A549 (cell line): ENCODE measurements at places on chromosomes 5 and 9. TPM values are rescaled to one million over a fixed set of nuclear protein-coding genes. Genes with fewer than 3 reads are reported as not detected.
A peak's percentile ranks its signal among the peaks of the same experiment; 100 is the strongest.

The C5orf63 gene
- 4.1 to 5.4 TPM (median 4.6 TPM) in 3 replicates for polyA plus RNA-seq

The COL5A1 gene
- polyA plus RNA-seq: 50.7 to 72.3 TPM (median 67.5 TPM) in 3 replicates

The ORM2 gene
- polyA plus RNA-seq: not detected in 3 replicates

- DNase-seq: no peak
These were observed 217.3 kb upstream of the KLF4 start for GRCh38 chr9:107706701-107707427.

DNA sequence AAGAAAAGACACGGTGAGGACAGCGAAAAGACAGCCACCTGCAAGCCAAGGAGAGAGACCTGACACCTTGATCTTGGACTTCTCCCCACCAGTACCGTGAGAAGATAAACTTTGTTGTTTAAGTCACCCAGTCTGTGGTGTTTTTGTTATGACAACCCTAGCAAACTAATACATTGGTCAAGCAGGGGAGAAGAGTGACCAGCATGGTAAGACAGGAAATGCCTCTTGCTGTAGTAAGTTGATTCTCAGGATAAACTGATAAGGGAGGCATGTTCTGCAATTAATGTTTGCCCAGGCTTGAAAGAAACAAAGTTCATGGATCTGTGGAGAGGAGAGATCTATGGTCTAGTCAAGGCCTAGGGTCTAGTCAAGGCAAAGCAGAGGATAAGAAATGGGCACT is 801.2 kb downstream of the MAT2B start:
- DNase-seq: no peak

DNA sequence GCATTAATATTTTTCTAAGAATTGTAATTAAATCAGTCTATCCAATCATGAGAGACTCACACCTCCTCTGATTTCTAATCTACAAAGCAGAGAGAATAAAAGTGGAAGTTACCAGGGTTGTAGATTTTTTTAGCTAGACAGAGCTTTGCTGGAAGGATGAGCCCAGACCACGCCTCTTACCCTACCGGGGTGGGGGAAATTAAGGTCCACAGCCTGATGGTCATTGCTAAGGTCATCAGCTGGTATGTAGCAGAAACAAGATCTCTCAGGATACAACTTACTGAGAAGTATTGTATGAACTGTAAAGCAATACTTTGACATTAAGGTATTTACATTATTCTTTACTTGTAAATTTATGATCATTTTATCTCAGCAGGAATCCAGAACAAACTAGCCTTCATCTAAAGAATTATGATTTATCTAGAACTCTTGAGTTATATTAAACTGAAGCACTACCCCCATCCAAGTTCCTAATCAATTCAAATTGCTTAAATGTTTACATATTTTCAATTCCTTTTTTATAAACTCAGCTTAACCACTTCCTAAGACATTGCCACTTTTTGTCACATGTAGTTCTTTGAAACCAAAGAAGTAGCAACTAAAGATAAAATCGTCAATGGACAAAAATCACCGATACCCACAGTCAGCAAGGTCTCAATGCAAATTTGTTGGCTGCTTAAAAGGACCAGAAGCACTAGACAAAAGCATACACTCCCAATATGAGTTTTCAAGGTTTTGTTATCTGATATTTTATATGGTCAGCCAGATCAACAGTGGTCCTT is 225.8 kb upstream of the DAPK1 start:
- DNase-seq: no peak

- no peak for DNase-seq
These were observed 227.4 kb downstream of the ESM1 start for GRCh38 chr5:54758038-54758437.

DNA sequence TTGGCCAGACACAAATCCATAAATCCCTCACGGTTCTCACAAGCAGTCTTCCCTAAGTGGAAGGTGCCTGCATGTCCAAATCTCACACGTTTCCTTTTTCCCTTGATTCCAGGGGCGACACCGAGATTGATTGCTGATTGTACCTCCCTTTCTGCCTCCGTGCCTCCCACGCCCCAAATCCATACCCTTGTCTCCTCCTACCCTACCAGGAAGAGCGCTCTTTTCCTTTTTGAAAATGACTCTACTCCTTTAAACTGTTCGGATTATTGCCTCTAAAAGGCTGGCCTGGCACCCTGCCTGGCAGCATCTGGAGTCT is 4.5 kb downstream of the STC2 start:
- DNase-seq: no peak

The SPACA9 gene
- 3.6 to 4.7 TPM (median 3.7 TPM) in 3 replicates for polyA plus RNA-seq

The SPATA24 gene
- 6.9 to 7.5 TPM (median 7.0 TPM) in 3 replicates for polyA plus RNA-seq

The NR2F1-AS1 gene
- polyA plus RNA-seq: 3.5 to 5.5 TPM (median 5.4 TPM) in 3 replicates

The SV2C gene
- not detected in 3 replicates for polyA plus RNA-seq

- peak; percentile 5 for DNase-seq
These were observed 112.7 kb downstream of the RORB start for GRCh38 chr9:74609671-74610405.

The SPATA6L gene
- polyA plus RNA-seq: 0.99 to 1.6 TPM (median 1.2 TPM) in 3 replicates

- DNase-seq: no peak
These were observed 72.6 kb downstream of the PALM2AKAP2 start for GRCh38 chr9:109852556-109852955.

DNA sequence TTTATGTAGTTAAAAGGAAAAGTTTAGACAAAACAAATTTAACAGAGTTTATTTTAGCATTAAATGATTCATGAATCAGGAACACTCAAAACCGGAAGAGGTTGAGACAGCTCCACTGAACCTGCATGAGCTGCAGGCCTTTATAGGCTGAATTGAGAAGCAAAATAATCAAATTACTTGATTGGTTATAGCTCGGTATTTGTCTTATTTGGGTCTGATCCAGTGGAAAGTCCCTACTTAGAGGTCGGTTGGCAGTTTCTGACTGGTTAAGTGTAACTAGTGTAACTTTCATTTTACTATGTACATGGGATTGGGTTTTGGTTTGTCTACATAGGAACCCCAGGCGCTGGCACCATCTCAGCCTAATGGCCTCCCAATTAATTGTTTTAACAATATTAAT is 74.1 kb upstream of the PIK3R1 start:
- no peak for DNase-seq

DNA sequence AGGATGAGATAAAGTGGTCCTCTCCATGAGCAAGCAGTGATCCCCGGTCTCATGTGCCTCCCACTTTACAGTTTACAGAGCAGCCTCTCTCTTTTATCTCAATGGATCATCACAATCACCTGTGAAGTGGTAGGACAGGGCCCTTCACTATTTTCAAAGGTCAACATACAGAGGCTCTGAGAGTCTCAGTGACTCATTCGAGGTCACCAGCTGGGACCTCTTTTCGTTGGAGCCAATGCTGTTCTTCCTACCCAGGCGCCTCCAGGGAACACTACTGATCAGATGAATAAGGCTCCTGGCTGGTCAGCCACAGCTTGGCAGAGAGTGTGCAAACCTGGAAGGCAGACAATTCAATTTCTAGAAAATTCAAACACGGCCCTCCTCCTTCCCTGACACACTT is 16.6 kb downstream of the GGTA1 start:
- DNase-seq: no peak

DNA sequence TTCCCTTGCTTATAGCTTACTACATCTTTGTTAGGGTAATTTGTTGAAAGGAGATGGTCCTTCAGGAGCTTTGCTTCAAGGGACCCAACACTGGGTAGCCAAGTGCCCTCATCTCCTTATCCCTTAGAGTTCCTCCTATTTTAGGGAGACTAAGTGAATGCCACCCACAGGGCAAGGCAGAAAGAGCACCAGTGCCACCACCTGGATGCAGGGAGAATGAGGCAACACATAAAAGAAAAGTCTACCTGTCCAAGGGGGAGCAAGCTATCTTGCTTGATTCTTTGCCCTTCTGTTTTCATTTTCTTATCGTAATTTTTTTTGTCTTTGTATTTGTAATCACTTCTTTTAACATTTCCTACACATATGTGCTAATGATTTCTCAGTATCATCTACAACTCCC is 205.5 kb downstream of the NPR3 start:
- peak; percentile 13 for DNase-seq

GRCh38 chr5:143084407-143084806 is 314.2 kb downstream of the ARHGAP26 start:
- no peak for DNase-seq

DNA sequence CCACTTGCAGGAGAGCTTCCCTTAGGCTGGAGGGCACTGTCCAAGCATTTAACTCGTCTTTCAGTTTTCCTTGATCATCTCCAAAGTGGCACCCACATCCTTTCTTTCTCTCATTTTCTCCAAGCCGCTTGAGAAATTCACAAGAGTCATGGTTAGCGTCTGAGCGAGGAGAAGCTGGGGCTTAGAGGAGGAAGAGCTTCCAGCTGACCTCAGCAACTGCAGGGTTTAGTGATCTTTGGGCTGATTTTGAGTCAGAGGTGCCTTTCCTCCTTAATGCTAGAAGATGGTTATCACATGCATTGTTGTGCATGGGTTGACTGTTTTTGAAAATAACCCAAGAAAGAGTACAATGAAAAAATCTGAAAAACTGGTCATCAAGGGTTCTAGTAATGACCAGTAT is 134.7 kb downstream of the GADD45G start:
- DNase-seq: no peak

DNA sequence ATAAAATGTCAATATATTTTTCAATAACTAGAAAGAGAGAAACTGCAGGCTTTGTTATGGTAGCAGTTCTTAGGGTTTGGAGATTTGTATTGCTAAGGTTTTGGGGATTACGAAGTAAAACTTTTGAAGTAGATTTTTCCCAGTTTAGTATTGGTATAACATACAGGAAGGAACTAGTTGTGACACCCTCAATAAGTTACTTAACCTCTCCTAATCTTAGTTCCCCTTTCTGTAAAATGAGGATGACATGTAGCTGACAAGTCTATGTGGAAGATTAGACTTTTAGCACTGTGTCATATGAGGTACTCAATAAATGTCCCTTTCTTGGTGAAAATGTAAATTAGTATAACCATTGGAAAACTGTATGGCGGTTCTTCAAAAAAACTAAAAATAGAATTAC is 73.4 kb upstream of the ATG10 start:
- no peak for DNase-seq

DNA sequence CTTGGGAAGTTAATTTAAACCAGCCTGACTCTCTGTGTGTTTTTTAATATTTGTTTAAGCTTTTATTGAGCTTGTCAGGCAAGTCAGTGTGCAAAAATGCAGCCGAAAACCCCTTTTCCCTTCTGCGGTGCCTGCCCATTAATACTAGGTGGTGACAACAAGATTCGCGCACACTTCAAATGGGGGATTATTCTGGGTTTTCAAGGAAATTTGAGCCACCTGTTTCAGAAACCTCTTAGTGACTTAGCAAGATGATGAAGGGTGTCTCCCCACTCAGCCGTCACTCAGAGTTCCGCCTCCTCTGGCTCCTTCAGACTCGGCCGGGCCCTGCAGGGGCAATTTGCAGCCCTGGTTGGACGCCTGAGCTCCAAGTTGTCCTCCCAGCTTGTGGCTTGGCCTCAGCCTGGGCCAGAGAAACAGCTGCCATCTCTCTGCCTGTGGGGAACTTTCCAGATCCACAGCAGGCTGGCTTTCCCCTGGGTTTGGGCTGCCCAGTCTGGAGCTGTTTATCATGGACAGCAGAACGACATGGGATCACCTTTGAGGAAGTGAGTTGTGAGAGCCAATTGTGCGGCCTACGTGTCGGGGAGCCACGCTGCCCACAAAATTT is 75.9 kb downstream of the SPRY4 start:
- no peak for DNase-seq

DNA sequence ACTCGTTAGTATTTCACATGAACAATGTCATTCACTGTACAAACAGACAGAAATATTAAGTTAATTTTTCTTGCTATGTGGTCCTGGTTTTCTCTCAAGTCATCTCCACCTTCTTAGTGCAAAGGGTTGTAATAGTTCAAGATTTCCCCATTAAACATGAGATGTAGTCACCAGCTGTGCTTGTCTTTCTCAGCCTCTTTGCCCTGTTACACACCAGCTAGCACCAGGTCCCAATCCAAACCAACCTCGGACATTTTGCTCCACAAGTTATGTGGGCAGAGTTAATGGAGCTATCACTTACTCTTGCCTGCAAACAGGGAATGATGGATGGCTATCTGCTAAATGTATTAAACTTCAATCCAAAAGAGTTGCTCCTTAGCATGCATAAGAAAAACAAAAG is 328.1 kb downstream of the TLE1 start:
- DNase-seq: no peak

DNA sequence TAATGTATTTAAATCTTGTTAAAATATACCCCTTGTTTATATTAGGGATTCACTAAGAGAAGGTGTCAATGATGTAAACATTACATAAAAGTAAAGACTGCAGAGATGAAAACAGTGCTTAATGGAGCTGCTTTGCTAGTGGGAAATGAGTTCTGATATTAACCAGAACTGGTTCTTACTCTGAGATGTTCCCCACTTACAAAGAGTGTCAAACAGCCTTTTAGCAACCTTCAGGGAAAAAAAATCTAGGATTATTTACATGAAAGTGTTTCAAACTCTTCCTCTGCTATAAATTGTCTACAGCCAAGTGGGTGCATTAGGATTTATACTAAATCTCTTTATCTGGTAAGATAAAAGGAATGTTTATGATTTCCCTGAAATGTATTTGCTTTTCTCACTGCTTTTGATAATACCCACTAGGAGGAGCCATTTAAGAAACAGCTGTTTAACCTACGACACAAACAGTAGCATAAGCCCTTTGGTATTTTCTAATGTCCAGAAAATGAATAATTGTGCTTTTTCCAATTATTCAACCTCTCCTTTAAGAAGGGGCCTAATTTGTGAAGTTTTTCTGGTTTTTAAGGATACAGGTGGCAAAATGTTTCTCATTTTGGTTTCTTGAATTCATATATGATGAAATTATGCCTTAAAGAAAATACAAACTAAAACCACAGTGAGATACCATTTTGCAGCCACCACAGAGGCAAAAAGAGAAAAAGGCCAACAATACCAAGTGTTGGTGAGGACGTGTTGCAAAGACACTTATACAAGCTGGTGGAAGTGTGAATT is 186.3 kb downstream of the TLE4 start:
- DNase-seq: peak; percentile 10

- peak; percentile 16 for DNase-seq
These were observed 320.4 kb upstream of the KLF4 start for GRCh38 chr9:107809871-107810460.

The ARID3C gene
- polyA plus RNA-seq: 0.08 to 0.10 TPM (median 0.09 TPM) in 3 replicates

DNA sequence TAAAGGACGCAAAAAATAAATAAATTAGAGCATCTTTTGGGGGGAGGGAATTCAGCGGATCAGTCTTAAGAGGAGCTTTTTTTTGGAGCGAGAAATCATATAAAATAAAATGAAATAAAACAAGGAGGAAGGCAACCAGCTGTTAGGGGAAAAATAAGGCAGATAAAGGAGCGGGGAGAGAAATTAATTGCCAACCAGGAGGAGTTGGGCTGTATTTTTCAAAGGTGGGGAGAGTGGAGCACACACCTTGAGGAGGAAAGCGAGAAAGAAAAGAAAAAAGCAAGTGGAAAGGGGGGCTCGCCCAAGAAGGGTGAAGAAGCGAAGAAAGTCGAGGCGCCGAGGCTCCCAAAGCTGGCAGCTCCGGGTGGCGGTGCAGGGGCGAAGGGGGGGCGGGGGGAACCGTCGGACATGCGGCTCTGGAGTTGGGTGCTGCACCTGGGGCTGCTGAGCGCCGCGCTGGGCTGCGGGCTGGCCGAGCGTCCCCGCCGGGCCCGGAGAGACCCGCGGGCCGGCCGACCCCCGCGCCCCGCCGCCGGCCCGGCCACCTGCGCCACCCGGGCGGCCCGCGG is at the start of gene PAPPA:
Gene PAPPA, plus strand, starts transcription at position 27 of the 569 bp plus-strand sequence. Its CDS starts 382 bp downstream, at position 409.
- no peak for DNase-seq

The PCDHGB3 gene
- 0.16 to 0.44 TPM (median 0.28 TPM) in 3 replicates for polyA plus RNA-seq

The SLC24A2 gene
- not detected in 3 replicates for polyA plus RNA-seq
